CD4-positive, alpha-beta T cell treated with Interleukin-4 for 4 hours (primary cell): ENCODE measurements at places on chromosomes 3 and 15.

- no peak for DNase-seq
Observed at GRCh38 chr3:137165117-137165806, 207.5 kb downstream of the IL20RB start.

- DNase-seq, result no peak
Observed at GRCh38 chr3:72860846-72861245, 12.6 kb upstream of the SHQ1 start.

GRCh38 chr15:57443486-57443885, 67.2 kb downstream of the CGNL1 start:
- no peak for DNase-seq

DNA sequence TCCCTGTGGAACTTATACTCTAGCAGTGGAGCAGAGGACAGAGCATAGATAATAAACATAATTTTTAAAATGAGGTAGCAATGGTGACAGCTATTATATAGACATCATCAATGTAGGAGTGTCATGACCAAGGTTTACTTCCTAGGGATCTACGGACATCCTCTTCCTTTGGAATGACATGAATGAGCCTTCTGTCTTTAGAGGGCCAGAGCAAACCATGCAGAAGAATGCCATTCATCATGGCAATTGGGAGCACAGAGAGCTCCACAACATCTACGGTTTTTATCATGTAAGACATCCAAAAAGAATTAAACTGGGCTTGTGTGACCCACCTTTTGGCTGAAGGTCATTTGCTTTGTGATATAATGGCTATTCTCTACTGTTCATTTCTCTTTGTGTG, 30.1 kb upstream of the CAPN3 start:
- DNase-seq, result no peak

GRCh38 chr3:161489395-161489794, 7.2 kb upstream of the OTOL1 start:
- DNase-seq, result no peak

DNA sequence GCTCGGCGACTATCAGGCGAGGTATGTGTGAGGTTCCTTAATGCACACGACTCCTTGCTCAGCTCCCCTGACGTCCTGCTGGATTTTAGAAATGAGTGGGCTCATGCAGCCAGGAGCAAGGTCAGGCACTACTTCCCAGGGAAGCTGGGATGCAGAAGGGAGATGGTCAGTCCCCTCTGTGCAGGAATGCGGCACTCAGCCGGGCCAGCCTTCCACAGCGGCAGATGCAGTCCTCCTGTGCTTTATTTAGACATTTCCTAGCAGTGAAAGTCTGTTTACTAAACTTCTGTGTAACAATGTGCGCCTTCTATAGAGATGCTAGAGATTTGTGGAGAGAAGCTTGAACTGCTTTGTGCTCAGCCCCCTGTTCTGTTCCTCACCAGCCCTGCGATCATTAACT, 252.1 kb downstream of the SLCO3A1 start:
- no peak for DNase-seq

GRCh38 chr3:191166368-191166767, 32.7 kb upstream of the OSTN start:
- DNase-seq, result no peak

DNA sequence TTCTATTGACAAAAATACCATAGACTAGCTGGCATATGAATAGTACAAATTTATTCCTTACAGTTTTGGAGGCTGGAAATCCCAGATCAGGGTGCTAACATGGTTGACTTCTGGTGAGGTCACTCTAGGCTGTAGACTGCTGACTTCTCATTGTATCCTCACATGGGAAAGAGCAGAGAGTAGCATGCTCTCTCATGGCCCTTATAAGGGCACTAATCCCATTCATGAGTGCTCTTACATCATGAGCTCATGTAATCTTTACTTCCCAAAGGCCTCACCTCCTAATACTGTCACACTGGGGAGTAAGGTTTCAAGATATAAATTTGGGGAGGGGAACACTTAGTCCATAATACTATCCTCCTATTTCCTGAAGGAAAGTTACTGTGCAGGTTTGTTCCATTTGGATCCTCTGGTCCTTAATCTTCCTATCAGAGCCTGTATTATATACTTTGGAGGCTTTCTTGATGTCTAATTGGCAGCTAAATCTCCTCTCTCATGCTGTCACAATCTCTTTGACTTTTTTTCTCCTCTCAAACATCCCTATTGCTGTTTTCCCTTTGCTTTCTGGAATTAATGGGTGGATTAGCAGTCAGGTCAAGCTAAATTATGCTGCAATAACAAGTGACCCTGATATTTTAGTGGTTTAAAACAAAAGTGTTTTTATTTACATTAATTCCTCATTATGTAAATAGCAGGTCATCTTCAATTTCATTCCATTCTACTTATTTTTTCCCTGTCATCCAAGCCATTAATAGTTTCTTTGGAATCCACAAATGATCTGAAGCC, 23.1 kb upstream of the LEKR1 start:
- DNase-seq, result no peak

DNA sequence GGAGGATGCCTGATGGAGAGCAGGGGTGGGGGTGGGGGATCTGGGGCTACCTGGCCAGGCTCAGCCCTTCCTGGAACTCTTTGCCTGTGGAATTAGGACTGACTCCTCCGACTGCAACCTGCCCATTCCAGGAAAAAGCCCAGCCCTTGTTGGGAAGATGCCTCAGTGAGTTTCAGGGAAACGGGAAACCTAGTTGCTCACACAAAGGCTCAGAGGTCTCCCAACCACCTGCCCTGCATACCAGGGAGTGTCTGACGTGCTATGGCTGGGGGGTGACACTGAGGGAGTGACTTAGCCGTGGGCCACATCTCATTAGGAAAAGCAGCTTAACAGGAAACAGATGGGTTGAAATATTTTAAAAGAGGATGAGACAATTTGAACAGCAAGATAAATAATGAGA, 27.9 kb downstream of the CYP8B1 start:
- DNase-seq, result no peak

GRCh38 chr3:161549261-161549660, 52.7 kb downstream of the OTOL1 start:
- DNase-seq, result no peak
